ENCODE measurements at places on chromosomes 7 and 10.

GRCh38 chr10:129194181-129194870 is 272.7 kb upstream of the MGMT start:
- no peak for DNase-seq

- no peak for DNase-seq
Measured at GRCh38 chr10:71381611-71382010, 15.1 kb upstream of the CDH23 start.

GRCh38 chr10:87505366-87506111 is 846 bp downstream of the MINPP1 start:
- DNase-seq: no peak

DNA sequence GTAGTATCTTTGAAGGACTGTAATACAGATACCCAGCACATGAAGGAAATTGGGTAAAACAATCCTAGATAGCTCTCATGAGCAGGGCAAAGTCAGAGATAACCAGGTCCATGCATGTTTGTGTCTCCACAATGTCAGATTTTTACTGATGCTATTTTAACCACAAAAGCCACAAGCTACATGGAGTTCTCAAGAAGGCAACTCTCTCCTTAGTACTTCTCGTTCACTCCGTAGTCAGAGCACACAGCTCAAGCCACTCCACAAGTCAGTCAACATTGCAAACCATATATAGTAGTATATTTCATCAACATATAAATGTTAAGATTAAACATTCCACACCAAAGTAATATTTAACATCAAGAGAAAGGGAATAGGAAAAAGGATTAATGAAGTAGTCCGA is 98.0 kb upstream of the PIK3CG start:
- no peak for DNase-seq

GRCh38 chr7:72334698-72335097 is 77.4 kb downstream of the CALN1 start:
- no peak for DNase-seq

DNA sequence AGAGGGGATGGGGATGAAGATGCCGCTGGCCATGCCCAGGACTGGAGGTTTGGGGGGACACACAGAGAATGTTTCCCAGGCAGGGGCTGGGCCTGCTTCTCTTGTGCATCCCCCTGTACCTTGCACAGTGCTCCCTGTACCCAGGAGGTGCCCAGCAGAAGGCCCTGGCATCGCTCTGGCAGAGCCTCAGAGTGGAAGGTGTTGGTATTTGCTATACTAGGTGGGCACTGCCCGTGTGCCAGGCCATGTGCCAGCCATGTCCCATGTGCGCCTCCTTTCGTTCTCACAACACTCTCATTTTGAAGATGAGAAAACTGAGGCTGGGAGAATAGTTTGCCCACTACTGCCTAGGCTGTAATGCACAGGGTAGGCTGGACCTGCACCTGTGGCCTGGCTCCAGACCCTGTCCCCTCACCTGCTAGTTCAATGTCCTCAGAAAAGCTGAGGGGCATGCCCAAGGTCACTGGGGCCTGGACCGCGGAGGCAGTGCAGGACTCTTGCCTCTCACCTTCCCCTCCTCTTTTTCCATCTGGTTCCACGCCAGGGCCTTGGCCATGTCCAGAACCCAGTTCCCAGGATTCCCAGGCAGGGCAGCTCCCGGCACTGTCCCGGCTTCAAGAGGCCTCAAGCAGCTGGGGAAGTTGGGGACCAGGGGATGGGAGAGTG is 64.7 kb downstream of the GOLGA7B start:
- DNase-seq: no peak

DNA sequence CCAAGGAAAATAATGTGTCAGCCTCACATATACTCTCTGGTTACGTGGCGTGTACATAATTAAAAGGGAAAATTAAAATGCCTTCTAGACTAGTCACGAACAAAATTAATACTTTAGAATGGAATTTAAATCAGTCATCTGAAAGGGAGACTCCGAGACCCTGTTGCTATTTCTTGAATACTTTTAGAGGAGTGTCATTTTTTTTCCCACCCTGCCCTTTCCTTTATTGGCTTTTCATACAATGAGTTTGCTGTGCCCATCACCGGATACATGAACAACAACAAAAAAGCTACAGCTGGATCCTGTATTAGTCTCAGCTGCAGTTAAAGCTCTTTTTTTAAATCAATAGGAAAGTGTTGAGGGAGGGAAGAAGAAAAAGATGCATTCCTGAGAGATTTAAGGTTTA is 20.1 kb downstream of the CYTH3 start:
- no peak for DNase-seq

DNA sequence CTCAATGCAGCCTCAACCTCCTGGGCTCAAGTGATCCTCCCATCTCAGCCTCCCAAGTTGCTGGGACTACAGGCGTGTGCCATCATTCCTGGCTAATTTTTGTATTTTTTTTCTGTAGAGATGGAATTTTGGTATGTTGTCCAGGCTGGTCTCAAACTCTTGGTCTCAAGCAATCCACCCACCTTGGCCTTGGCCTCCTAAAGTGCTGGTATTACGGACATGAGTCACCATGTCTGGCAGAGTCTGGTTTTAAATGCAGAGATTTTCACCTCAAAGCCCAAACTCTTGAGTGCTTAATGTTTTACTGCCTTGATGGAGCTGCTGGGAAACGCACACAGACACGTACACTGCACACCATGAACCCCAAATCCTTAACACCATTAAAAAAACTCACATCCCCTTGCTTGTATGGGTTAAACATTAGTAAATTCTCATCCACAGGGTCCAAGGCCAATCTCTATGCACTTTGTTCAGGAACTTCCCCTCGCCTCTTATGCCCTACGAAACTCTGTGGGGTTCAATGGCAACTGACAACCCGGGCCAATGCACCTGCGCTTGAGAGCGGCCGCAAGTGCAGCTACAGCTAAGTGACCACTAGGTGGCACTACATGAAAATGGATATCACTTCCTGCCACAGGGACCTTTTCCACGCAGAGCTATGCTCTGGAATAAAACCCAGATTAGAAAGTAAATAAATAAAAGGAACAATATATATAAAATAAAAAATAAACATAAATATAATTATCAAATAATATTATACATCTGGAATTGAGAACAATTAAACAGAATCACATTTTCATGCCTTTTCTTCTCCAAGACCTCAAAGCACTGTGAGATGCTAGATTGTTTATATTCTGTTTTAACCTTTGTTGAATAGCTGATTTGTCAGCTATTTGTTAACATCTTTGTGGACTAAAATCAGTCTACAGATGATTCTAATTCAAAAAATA is 66.9 kb upstream of the AFAP1L2 start:
- DNase-seq: peak; percentile 49

- no peak for DNase-seq
Measured at GRCh38 chr10:85645926-85646711, 720.5 kb downstream of the GRID1 start.

- no peak for DNase-seq
Measured at GRCh38 chr7:45039106-45039505, 39.1 kb downstream of the CCM2 start.

DNA sequence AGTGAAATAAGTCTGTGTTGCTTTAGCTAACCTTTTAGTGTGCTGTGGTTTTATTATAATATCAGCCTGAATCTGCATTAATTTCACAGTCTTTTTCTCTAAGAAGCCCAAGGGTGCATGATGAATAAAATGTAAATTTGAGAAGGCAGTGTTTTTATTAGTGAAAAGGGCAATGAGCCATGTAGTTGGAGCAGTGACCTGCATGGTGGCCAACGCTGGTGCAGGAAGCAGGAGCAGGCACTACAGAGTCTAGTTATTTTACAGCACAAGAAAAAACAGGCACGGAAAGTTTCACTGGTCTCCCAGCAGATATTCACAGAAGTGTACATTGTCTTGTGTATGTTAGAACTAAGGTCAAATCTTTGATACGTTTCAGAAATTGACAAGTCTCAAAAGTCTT is 247.8 kb downstream of the CELF2 start:
- DNase-seq: no peak

- DNase-seq: no peak
Measured at GRCh38 chr10:79482304-79482703, 30.0 kb upstream of the EIF5AL1 start.

- peak; percentile 12 for DNase-seq
Measured at GRCh38 chr10:24617771-24618396, 105.8 kb downstream of the ARHGAP21 start.

GRCh38 chr7:80829527-80829926 is 89.3 kb downstream of the SEMA3C start:
- no peak for DNase-seq

DNA sequence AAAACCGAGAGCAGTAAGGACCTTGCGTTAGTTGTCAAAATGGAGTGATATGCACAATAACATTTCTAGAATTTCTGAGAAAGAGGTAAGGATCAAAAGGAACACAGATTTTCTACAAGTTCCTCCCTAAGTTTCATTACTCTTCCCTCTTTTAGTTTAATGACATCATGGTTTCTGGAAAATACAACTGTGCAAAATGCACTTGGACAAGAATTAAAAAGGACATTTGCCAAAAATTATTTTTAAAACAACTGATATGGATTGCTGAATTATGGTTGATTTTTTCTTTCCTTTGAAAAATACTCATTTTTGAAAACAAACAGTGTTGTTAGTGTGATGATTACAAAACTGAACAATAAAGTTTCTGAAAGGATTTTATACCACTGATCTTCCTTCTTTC is 52.1 kb downstream of the SRI start:
- no peak for DNase-seq

GRCh38 chr10:126153711-126154628 is 234.3 kb downstream of the ADAM12 start:
- DNase-seq: no peak

- DNase-seq: no peak
Measured at GRCh38 chr7:94398841-94399240, 4.1 kb downstream of the COL1A2 start.

- no peak for DNase-seq
Measured at GRCh38 chr7:155864991-155865690, 52.9 kb upstream of the SHH start.

DNA sequence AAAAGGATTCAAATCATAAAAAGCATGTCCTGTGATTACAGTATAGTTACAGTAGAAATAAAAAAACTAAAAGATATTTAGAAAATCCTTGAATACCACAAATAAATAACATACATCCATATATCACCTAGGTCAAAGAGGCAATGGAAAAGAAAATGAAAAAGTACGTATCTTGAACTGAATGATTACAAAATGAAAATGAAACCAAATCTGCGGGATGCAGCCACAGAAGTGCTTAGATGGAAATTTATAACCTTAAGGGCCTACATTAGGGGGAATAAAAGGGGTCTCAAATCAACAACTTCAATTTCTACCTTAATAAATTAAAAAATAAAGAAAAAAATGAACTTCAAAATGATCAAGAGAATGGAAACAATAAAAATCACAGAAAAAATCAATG is 879.0 kb upstream of the CELF2 start:
- DNase-seq: no peak

All from GM12864 (cell line).